ENCODE measurements at places on chromosomes 5 and 9.

DNA sequence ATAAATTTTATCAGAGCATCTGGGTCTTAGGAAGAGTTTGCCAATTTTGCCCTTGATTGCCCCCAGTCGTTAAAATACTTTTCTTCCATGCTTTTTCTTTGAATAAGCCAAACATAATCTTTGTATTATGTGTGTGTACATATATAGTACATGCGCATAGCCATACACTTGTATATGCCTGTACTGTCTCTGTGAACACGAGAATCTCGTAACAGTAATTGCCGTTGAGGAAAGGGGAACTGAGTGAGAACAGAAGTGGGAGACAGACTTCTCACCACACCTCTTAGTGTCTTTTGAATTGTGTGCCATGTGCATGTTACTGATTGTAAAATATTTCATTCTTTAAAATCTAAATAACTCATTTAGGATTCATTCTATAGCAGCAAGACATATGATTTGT lies 79.6 kb upstream of the GRHPR start:
- no peak for DNase-seq

GRCh38 chr5:68270399-68270975 lies 54.9 kb downstream of the PIK3R1 start:
- DNase-seq = no peak

DNA sequence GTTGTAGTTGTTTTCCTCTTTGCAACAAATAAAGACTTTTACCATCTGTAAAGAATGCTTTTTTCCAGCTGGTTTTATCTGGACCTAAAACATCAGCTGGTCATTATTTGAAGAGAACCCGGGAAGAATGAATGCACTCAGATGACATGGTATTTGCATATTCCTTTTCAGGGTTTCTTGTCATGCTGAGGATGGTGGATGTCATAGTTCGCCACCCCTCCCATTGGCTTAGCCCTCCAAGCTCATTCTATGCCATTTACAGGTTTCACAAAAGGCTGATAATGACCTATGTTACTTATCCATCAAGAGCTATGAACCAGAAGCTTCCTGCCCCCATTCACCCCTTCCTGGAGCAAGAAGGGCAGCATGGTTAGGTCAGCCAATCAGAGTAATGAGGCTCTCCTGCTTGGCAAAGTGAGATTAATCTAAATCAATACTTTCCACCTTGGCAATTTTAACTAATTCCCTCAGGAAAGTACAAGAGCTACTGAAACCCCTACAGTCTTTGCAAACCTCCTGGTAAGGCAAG lies 440.5 kb upstream of the TLE4 start:
- no peak for DNase-seq

GRCh38 chr5:56737002-56737621 lies 78.2 kb upstream of the MAP3K1 start:
- peak; percentile 96 for DNase-seq

GRCh38 chr9:69549310-69550202 lies 122.6 kb downstream of the APBA1 start:
- DNase-seq = peak; percentile 27

DNA sequence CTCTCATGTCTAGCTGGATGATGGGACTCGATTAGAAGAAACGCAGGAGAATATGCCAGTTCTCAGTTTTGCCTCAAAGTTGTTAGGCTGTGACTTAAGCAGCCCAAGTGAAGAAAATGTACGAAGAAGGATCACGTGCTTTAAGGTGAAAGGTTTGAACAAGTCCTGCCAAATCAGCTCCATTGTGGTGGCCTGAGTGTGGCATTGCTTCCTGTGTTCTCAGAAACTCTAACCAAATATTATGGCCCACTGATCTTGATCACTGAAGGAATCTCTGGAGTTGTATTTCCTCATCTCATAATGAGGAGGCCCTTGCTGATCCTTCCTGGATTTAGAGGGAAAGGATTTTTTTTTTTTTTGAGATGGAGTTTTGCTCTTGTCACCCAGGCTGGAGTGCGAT lies 44.0 kb downstream of the OTULIN start:
- DNase-seq = no peak

GRCh38 chr9:136086951-136087740 lies 7.9 kb downstream of the NACC2 start:
- DNase-seq = no peak

DNA sequence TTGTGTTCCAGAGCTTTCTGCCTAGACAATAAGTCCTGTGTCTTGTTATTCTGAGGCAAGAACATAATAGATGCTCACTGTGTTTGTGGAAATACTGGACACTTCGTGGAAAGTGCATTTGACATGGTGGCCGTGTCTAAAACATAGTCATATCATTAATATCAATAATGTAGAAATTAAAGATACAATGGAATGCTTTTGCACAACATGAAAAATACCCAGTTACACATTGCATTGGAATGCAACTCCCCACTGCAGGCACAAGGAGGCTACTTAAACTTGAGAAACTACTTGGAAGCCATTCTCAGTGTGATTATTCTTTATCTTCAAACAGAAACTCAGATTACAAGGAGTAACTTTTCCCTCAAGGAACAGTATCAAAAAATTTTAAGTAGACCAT lies 145.3 kb upstream of the ZNF462 start:
- DNase-seq = peak; percentile 90

GRCh38 chr5:1889321-1890065 lies 6.8 kb upstream of the IRX4 start:
- DNase-seq = no peak

Measured in amniotic epithelial cell (primary cell).